ENCODE measurements at places on chromosomes 12 and 14. TPM values are rescaled to one million over a fixed set of nuclear protein-coding genes. Genes with fewer than 3 reads are reported as not detected.

Gene APAF1
- 41.2 TPM for total RNA-seq

Gene ART4
- not detected for total RNA-seq

Gene IQSEC3
- 0.05 TPM for total RNA-seq

Gene STK38L
- total RNA-seq = 33.5 TPM

Gene TAS2R20
- total RNA-seq = 0.86 TPM

Measured in SJCRH30 (cell line).